ENCODE measurements at places on chromosomes 3 and 15.

DNA sequence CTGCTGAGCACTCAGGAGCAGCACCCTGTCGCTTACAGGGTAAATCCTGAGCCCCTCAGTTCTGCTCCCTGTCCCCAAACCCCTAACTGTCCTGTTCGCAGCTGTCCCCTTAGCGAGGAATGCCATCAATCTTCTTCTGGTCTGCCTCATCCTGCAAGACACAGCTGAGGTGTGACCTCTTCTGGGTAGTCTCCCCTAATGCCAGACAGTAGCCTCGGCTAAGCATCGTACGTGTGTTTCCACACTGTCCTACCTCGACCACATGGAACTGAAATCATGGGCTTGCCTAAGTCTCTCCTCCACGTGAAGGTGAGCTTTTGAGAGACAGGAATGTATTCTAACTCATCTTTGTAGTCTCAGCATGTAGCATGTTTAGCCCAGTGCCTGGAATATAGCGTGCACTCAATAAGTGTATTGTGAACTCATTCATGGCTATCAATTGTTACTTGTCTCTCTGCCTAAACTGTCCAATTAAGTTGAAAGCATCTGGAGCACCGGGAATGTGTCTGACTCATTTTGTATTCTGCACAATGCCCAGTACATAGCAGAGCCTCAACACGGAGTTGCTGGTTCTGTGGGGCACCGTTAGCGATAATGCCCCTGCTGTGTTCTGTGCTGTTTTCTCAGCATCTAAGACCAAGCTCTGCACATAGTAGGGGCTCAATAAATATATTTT is 90.2 kb downstream of the HES1 start:
- DNase-seq, result no peak

DNA sequence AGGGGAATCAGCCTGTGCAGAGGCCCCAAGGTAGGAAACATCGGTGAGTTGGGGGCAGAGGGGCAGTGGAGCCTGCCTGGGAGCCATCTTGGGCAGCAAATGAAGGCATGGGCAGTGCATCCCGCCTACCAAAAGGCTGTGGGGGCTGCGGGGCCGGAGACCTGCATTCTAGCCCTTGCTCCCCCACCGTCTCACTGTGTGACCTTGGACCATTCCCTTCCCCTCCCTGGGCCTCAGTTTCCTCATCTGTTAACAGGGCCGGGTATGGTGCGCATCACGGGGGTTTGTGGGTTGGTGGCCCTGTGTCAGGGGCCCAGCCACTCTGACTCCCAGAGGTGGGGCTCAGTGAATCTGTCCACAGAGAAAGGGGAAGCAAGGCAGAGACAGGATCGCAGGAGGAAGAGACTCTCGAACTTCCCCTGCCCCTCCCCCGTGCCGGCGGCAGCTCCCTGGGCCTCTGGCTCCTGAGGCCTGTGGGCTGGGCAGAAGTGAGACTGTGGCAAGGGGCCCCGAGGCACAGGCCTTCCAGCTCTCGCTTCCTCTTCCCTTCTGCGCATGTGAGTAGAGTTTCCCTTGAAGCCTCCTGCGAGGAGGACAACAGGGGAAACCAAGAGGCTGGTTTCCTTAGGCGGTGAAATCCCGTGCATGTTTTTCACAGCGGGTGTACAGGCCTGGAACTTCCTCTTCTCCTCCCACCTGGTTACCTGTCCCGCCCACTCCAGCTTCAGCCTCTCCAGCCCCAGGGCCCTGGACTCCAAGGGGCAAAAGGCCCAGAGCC is 42.9 kb downstream of the IDH2 start:
- peak; percentile 95 for DNase-seq

DNA sequence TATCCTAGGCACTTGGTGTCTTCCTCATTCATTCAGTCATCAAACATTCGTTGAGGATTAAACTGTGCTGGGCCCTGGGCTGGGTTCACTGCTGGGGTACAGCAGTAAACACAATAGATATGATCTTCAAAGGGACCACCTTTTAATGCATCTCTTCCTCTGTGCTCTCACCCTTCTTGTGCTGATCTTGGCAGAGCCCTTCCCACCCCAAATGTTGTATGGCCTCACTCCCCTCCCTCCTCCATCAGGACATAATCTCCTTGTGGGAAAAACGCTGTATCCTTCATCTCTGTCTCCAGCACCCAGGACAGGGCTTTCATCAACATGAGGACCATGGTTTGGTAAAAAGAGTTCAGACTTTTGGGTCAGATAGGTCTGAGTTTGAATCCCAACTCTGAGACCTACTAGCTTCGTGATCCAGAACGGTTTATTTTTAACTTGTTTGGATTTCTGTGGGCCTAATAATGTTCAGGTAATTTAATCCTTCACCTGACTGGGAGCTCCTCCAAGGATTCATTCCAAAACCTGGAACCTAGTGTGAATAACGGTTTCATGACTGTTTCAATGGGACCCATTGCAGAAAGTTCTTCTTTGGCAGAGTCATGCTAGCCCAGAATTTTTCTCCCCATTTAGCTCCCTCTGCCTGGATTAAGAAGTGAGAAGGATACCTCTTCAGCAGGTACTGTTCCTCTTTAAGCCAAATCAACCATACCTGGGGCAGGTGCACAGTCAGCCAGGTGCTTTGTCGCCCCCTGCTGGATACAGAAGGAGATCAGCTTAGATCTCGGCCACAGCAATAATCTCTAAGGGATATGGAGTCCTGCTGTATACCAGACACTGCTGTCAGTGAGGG is 5.2 kb upstream of the WNT7A start:
- DNase-seq, result peak; percentile 66

DNA sequence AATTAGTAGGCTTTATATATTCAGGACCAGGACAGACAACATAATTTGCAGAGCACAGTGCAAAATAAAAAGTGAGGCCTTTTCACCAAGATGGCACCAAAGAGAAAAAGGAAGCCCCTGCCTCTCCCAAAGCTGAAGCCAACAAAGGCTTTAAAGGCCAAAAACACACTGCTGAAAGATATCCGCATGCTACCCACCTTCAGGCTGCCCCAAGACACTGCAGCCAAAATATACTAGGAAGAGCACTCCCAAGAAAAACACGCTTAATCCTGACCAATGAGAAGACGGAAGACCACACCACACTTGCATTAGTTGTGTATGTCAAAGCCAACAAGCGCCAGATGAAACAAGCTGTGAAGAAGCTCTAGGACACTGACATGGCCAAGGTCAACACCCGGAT is 38.0 kb downstream of the PIK3CB start:
- DNase-seq, result no peak

GRCh38 chr3:189673535-189673934 is 42.3 kb downstream of the TP63 start:
- no peak for DNase-seq

GRCh38 chr3:30737743-30738499 is 131.5 kb downstream of the TGFBR2 start:
- DNase-seq, result no peak

- DNase-seq, result no peak
Observed at GRCh38 chr3:14435175-14436014, 33.0 kb downstream of the SLC6A6 start.

DNA sequence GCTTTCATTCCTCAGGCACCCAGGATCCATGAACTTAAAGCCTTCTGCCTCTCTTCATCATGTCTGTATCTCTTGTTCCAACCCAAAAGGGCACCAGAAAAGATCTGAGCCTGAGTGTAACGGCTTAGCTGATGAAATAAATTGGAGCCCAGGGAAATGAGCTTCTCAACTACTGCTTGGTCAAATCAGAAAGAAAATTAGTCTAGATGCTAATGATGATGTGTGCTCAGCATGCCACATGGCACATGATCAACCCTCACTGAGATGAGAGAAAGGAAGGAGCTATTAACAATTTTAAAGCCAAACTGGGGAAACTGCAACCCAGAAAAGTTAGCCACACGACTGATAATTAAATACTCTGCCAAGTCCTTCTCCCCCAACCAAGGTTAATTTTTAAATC is 325.7 kb downstream of the CNTN3 start:
- DNase-seq, result no peak

DNA sequence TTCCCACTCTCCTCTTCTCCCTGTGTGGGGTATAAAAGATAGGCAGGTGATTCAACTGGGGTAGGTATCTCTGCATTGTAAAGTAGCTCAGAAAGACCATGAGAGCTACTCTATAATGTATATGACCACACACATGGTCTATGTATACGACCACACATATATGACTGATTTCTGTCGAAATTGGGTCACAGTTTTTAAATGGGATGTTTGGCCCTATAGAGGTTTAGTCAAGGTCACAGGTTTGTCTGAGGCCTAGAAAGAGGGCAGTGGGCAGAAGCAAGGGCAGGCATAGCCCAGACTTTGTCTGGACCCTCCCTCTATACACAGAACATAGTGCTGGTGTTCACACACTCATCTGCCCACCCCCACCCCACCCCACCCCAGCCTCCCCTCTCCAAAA is 4.4 kb downstream of the LAMP3 start:
- no peak for DNase-seq

- no peak for DNase-seq
Observed at GRCh38 chr3:61288446-61288845, 37.2 kb upstream of the FHIT start.

DNA sequence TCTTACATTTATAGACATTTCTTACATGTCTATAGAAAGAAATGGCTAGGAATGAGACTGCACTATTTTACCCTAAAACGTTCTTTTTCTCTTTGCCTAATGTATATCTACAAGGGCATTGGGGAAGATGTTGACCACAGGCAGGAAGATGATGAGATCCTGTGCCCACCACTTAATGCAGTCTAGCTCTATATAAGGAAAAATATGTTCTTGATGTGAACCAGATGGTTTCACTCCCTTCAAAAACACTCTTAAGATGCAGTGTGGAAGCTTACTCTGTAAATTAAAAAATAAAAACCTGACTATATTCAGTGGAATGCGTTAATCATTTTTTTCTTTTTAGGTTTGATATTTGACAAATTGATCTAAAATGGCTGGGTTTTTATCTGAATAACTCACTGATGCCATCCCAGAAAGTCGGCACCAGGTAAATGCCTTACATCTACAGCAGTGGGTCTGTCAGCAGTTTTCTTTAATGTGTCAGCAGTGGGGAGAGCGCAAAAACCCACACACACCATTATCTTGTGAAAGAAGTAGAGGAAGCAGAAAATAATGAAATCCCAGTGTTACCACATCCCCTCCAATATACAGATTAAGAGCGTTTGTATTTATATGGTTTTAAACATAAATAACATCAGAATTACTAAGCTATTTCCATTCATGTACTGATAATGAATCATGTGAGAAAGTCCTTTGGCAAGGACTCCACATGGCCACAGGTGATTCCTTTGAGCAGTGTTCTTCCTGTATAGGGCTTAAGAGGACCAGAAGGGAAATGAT is 10.1 kb downstream of the AGTR1 start:
- DNase-seq, result no peak

- DNase-seq, result no peak
Observed at GRCh38 chr3:4746241-4746958, 232.8 kb upstream of the BHLHE40 start.

DNA sequence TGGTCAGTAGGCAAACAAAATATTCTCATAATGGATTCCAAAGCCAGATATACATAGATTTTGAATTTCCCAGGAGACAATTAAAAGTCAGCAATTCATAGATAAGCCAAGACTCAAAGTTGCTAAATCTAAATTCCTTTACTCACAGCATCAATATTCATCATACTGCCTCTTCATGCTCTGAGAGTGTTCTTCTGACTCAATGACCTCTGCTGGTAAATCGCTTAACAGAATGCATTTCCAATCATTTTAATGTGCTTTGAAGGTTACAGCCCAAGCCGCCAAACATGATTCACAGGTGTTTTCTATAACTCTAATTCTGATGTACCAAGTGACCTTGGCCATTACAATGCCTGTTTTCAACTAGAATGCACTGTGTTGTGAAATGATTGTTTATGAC is 24.2 kb upstream of the SLC4A7 start:
- no peak for DNase-seq

DNA sequence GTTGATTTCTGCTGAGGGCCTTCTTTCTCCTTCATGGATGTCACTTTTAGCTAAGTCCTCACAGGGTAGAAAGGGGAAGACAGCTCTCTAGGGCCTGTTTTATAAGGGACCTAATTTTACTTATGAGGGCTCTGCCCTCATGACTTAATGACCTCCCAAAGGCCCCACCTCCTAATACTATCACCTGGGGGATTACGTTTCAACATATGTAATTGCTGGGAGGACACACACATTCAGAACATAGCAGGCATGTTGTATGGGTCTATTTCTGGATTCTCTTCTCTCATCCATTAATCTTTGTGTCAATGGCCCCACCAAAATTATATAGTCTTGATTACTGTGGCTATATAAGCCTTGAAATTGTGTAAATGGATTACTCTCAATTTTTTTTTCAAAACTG is 255.0 kb downstream of the CLSTN2 start:
- no peak for DNase-seq

DNA sequence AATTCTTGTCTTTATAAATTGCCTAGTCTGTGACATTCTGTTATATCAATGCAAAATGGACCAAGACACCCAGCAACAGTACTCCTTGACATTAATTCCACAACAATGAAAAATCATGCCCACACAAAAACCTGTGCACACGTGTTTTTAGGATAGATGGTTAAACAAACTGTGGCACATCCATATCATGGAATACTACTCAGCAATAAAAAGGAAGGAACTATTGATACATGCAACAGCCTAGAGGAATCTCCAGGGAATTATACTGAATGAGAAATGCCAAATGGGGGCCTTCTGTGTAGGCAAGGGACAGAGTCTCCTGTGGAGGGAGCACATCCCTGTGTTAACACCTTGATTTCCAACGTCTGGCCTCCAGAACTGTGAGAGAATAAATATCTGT is 388.5 kb downstream of the MAGI1 start:
- DNase-seq, result no peak

DNA sequence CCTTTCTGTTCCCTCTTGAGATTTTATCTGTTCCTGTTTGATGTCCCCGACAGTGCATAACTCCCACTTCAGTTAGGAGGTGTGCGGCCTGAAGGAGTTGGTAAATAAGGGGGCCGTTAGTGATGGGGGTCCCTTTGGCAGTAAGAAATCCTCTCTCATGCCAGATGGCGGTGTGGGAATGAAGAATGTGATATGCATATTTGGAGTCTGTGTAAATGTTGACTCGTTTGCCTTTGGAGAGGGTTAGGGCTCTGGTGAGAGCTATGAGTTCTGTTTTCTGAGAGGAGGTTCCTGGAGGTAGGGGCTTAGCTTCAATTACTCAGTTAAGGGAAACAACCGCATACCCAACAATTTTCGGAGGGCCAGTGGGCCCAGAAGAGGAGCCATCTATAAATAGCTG is 38.8 kb upstream of the RNF7 start:
- no peak for DNase-seq

DNA sequence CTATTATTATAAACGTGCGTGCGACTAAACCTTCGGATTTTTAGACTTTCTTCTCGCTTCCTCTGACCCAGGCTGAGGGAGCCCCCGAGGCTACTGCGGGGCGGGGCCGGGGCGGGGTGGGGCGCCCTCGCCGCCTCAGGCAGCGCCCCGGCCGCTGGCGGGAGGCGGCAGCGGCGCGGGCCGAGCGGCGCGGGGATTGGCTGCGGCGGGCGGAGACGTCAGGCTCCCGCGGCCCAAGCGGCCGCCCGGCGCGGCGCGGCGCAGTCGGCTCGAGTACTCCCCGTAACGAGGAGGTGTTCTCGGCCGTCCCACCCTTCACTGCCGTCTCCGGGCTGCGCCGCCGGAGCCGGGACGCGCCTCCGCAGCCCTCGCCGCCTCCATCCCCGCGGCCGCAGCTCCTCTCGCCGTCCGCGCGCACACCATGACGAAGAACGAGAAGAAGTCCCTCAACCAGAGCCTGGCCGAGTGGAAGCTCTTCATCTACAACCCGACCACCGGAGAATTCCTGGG is at the start of gene ATP1B3:
Gene ATP1B3 (plus strand): TSS at position 263 of the 510 bp plus-strand sequence. CDS start 159 bp downstream, at position 422.
- peak; percentile 87 for DNase-seq

Measured in hematopoietic multipotent progenitor cell (in vitro differentiated cells).